ENCODE measurements at places on chromosomes 2 and 18.

- DNase-seq, result peak; percentile 35
Measured at GRCh38 chr2:151071382-151071781, 190.3 kb downstream of the RBM43 start.

GRCh38 chr2:210046851-210047500, 44.5 kb downstream of the RPE start:
- no peak for DNase-seq

DNA sequence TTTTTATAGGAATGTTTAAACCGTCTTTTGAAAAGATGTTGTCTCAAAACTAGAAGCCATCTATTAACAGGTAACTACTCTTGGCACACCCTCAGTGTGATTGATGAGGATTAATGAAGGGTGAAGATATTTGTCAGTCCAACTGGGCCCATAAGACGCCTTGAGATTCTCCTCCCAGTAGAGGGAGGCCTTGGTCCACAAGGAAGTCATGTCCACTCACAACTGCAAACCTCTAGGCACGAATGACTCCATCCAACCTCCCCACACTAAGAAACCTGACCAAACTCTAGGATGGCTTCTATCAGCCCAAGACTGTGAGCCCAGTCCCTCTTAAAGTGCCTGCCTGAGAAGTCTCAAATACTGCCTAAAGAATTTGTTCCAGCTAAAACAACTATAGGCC, 19.2 kb upstream of the GRP start:
- DNase-seq, result peak; percentile 10

- no peak for DNase-seq
Measured at GRCh38 chr18:9184998-9185613, 48.5 kb downstream of the ANKRD12 start.

GRCh38 chr18:25278394-25278793, 73.6 kb downstream of the ZNF521 start:
- DNase-seq, result no peak

Data from fibroblast of skin of back (primary cell).